ENCODE measurements at places on chromosomes 2 and 18. TPM values are rescaled to one million over a fixed set of nuclear protein-coding genes. Genes with fewer than 3 reads are reported as not detected.

SOS1 gene
- 12.7 TPM for total RNA-seq

RNF125 gene
- 0.06 TPM for total RNA-seq

KCNF1 gene
- 0.19 TPM for total RNA-seq

REG3A gene
- total RNA-seq: not detected

VAMP5 gene
- total RNA-seq: 146 TPM

KCNIP3 gene
- total RNA-seq: 0.29 TPM

UGT1A3 gene
- not detected for total RNA-seq

HSBP1L1 gene
- total RNA-seq: not detected

ABCA12 gene
- total RNA-seq: 0.19 TPM

CDH2 gene
- 30.3 TPM for total RNA-seq

DRC1 gene
- not detected for total RNA-seq

MAP2 gene
- 0.23 TPM for total RNA-seq

ATP6V1C2 gene
- not detected for total RNA-seq

PJVK gene
- 2.1 TPM for total RNA-seq

B3GNT2 gene
- total RNA-seq: 13.3 TPM

DSC2 gene
- not detected for total RNA-seq

IL37 gene
- not detected for total RNA-seq

MMADHC gene
- total RNA-seq: 155 TPM

PLEK gene
- total RNA-seq: not detected

GAREM2 gene
- 1.2 TPM for total RNA-seq

LDLRAD4 gene
- not detected for total RNA-seq

LHCGR gene
- total RNA-seq: not detected

GPR75 gene
- 0.92 TPM for total RNA-seq

DPP10 gene
- total RNA-seq: not detected

PROKR1 gene
- total RNA-seq: not detected

CDH20 gene
- total RNA-seq: not detected

SCN9A gene
- total RNA-seq: 1.1 TPM

SLC38A11 gene
- not detected for total RNA-seq

GPBAR1 gene
- total RNA-seq: 0.06 TPM
